ENCODE measurements at places on chromosomes 13 and 19.

DNA sequence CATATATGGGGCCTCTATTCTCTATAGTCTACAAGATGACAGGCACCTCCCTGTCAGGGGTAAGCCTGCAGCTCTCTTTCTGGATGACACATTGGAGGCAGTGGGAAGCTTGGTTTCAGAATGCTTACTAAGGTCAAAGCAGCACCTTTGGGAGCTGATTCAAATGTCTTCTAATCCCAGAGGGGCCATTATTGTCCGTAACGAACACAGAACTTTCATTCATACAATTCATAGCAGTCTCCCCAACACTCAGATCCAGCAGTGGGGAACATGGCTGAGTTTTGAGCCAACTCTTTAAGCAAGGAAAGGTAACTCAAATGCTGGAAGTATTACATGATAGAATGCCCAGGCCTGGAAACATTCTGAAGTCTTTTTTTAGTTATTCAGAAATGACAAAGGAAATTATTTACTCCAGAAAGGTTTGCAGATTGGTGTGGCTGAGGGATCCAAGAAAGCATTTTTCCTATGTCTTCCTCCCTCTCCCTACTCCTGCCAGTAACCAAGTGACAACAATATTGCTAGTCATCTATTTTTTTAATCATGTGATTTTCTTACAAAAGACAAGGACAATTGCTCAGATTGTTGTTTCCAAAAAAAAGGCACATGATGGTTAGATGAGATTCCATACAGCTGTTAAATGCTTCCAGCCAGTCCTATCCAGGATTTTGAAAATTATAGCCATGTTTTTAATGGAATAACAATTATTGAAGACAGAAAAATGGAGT, 118.7 kb downstream of the FOXO1 start:
- no peak for DNase-seq

GRCh38 chr13:60441761-60442160, 44.7 kb downstream of the TDRD3 start:
- no peak for DNase-seq

GRCh38 chr13:98181111-98181815, 4.2 kb upstream of the RNF113B start:
- no peak for DNase-seq

DNA sequence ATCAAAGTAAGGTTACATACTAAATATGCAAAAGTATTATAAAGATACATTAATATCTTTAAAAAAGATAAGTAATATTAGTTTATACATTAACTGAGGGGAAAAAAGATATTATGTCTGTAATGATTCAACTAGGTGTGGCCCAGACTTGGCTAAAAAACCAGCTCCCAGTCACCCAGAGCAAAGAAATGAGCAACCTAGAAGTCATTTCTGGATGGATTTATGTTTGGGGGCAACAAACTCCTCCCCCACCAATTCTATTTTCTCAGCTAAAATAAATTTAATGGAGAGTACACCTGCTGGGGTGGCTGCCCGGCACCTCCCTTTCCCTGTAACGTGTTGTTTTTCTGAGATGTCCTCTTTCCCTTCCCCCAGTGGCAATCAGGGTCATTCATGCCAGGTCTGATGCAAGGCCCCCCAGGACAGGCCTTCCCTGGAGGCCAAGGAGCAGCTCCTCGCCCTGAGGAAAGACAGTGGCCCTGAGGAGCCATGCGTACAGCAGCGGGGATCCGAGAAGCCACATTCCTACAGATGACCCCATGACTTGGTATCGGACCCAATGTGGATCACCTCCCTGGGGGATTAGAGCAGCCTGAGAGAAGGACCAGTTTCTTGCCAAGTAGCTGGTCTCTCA, 78.6 kb upstream of the DOCK9 start:
- DNase-seq = no peak

GRCh38 chr13:67438465-67438864, 208.3 kb upstream of the PCDH9 start:
- DNase-seq = no peak

DNA sequence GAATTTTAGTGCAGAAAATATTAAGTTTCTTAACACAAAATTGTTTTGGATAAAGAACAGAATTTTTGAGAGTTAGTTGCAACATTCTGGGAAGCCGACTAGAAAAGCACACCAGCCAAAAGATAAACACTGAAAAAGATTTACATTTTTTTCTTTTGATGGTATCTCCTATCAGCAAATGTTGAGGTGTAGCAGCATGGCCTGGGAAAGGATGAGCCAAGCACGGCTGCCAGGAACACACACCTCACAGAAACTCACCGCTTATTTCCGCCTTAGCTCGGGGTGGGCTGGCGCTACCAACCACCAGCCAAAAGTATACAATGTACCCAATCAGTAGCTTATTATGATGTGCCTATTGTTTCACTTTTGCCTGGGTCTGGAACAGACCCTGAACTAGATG, 134.7 kb downstream of the MIPEP start:
- no peak for DNase-seq

DNA sequence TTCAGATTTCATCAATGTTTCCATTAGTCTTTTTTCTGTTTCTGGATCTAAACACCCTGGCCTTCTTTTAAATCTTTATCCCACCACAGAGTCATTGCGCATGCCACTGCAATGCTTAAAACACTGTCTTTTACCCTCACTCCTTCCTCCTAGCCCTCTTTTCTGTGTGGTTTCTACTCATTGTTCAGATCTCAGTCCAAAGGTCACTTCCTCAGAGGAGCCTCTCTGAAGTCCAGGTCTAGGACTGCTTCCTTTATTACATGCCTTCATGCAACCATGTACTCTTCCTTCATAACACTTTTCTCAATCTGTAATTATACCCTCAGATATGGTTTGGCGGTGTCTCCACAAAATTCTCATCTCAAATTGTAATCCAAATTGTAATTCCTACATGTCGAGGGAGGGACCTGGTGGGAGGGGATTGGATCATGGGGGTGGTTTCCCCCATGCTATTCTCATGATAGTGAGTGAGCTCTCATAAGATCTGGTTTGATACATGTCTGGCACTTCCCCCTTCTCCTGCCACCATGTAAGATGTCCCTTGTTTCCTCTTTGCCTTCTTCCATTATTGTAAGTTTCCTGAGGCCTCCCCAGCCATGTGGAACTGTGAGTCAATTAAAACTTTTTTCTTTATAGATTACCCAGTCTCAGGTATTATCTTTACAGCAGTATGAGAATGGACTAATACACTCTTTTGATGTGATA, 808.9 kb downstream of the DIAPH3 start:
- DNase-seq = no peak

- no peak for DNase-seq
Observed at GRCh38 chr13:114069376-114070097, 62.9 kb downstream of the RASA3 start.

DNA sequence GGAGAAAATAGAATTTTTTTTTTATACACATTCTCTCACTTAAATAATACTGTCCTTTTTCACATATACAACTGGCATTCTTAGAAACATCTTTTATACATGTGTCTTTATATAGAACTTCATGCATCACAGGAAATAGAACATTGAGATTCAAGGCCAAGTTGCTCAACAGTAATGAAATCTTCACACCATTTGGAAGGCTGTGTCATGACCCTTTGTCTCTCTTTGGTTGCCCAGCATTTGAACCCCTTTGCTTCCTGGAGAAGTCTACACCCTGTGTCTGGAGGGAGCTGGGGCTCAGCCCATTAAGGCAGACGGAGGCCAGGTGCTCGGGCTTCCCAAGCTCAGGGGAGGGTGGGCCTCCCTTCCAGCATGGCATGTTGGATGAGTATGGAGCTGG, 41.1 kb downstream of the B3GLCT start:
- no peak for DNase-seq

DNA sequence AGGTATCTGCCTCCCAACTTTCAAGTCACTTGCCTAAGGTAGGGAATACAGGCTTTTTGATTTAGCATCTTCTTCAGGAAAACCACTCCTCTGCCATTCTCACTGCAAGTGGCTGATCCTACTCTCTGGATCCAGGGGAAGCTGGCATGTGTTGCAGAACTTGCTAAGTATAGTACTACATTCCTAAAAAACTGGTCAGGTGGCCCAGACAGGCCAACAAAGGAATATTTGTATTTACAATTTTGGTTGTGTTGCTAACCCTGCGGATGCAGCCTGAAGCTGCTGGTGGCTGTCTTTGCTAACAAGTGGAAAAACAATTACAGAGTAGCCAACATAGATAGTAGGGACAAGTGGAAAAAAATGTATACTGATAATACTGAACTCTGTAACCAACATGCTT, 222.5 kb upstream of the STARD13 start:
- no peak for DNase-seq

DNA sequence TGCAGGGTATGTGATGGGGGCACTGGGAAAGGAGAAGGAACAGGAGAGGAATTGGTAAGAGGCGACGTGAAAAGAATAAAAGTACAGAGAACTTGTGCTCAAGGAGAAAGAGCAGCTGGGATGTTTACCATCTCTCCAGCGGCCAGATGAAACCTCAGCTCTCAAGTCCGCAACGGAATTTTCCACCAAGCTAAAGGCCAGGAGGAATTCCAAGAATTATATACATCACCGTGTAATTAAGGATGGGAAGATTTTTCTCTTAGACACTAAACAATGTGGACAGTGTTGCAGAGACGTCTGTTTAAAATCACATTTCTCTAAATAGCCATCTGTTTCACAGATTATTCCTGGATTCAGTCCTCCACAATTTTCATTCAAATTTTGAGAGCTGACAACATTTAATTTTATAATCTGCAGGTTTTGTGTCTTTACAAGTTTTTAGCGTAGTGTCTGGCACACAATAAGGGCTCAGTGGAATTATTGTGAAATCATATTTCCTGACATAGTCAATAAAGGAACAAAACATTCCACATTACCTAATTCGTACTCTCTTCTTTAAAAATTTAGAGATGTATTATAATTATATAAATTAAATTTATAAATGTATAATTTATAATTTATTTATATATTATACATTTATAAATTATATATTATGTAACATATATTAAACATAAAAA, 23.0 kb upstream of the USP29 start:
- no peak for DNase-seq

DNA sequence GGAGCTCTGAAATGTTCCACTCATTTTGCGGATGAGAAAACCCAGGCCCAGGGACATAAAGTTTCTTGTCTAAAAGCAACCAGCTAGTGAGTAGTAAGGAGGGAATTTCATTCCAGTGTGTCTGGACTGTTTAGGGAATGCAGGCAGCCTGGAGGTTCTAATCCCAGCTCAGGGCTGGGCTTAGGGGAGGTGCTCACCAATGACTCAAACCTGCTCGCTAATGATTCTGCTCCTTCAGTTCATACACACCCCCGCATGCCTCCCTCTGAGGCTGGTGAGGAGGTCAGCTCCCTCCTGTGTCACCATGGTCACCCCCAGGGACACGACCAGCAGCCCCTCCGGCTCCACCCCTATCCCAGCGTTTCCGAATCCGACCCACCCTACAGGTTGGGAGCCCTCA, 34.6 kb downstream of the CYP4F2 start:
- no peak for DNase-seq

DNA sequence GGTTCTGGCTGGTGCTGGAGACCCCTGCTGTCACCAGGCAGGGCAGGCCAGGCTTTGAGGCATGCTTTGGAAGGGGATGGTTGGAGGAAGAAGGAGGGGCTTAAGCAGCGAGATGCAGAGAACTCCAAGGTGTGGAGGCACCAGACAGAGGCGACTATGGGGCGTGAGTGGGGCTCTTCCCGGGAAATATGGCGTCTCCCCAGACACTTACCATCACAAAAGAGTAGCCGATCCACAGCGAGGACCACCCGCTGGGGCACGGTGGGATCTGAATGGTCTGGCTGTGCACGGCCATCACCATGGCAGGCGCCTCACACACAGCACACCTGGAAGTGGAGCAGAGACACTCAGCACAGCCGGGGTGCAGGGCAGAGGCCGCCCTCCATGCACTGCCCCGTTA, 151.9 kb downstream of the COL4A1 start:
- no peak for DNase-seq

DNA sequence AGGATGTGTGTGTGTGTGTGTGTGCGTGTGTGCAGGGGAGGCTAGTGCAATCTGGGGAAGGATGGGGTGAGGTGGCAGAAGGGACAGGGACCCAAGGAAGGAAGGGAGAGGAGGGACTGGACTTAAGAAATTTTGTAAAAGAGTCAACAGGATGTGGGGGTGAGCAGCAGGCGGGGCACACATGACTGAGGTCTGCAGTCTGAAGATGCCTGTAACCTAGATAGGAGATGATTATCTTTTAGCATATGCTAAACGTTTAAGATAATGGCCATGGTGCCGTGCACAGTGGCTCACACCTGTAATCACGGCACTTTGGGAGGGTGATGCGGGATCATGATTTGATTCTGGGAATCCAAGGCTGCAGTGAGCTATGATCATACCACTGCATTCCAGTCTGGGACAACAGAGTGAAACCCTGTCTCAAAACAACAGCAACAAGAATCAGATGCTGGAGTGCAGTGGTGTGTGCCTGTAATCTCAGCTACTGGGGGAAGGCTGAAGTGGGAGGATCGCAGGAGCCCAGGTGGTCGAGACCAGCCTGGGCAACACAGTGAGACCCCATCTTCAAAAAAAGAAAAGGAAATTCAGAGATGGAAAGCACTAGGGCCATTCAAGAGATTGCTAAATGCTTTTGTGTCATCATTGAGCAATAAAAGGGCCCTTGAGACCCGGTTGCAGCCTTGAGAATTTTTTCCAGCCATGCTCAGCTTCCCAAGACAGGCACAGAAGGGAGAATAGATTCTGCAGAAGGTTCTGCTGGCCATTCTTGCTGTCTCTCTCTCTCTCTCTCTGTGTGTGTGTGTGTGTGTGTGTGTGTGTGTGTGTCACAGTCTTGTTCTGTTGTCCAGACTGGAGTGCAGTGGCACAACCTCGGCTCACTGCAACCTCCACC, 3.8 kb upstream of the ZNF414 start:
- peak; percentile 29 for DNase-seq

- DNase-seq = no peak
Observed at GRCh38 chr13:93364166-93364565, 137.6 kb downstream of the GPC6 start.

All from stimulated activated CD4-positive, alpha-beta T cell treated with anti-CD3 and anti-CD28 coated beads, Interleukin-15, amount 100 ng/mL, for 1 hour (primary cell).